ENCODE measurements at places on chromosomes 12 and 14. TPM values are rescaled to one million over a fixed set of nuclear protein-coding genes. Genes with fewer than 3 reads are reported as not detected.

DNA sequence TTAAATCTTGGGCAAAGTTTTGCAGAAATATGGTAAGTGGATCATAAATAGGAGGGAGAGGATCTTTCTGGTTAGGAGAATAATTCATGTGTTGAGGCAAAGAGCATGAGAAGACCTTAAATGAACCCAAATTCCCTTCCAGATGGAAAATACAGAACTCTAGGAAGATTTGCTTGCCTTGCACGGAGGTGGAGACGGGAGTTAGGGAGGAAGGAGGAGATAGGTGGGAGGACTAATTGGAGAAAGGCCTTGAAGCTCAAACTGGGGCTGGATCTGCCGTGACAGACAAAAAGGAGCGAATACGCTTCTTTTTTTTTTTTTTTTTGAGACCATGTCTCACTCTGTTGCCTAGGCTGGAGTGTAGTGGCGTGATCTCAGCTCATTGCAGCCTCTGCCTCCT is 5.9 kb downstream of the GPRC5A start:
- DNase-seq: no peak

GRCh38 chr14:59484639-59485175 is 390 bp downstream of the JKAMP start:
- no peak for DNase-seq

The MYH6 gene
- total RNA-seq: not detected

GRCh38 chr12:111035578-111036301 is 115.4 kb upstream of the MYL2 start:
- DNase-seq: no peak

- DNase-seq: no peak
These were observed 34.9 kb downstream of the AEBP2 start for GRCh38 chr12:19474147-19474546.

- no peak for DNase-seq
These were observed 843 bp upstream of the NUAK1 start for GRCh38 chr12:106139422-106140171.

GRCh38 chr14:104436741-104437701 is 142.5 kb upstream of the C14orf180 start:
- no peak for DNase-seq

The PLEKHG7 gene
- total RNA-seq: not detected

DNA sequence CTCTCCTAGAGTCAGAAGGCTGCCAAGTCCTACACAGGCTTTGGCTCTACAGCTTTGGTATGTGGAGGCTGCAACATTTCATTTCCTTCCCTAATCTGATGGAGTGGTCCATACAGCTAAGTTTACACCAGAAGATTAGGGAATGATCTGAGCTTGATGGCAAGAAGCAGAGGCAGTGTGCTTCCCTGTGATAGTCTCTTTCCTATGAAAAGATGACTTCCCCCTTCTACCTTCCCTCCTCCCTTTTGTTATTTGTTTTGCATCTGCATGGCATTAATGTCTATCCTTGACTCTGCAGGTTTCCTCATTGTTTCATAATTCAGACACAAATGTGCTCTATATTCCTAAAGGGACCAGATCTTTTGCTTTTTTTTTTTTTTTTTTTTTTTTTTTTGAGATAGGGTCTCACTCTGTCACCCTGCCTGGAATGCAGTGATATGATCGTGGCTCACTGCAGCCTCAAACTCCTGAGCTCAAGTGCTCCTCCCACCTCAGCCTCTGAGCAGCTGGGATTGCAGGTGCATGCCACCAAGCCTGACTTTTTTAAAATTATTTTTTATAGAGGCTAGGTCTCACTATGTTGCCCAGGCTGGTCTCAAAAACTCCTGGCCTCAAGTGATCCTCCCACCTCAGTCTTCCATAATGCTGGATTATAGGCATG is 76.3 kb downstream of the GRIP1 start:
- no peak for DNase-seq

The ERBB3 gene
- total RNA-seq: 0.60 TPM

- no peak for DNase-seq
These were observed 241.2 kb downstream of the EGLN3 start for GRCh38 chr14:33709711-33710110.

The PPP4R4 gene
- 6.7 TPM for total RNA-seq

GRCh38 chr14:102532204-102532658 is 22.7 kb upstream of the ANKRD9 start:
- DNase-seq: no peak

The TC2N gene
- 214 TPM for total RNA-seq

DNA sequence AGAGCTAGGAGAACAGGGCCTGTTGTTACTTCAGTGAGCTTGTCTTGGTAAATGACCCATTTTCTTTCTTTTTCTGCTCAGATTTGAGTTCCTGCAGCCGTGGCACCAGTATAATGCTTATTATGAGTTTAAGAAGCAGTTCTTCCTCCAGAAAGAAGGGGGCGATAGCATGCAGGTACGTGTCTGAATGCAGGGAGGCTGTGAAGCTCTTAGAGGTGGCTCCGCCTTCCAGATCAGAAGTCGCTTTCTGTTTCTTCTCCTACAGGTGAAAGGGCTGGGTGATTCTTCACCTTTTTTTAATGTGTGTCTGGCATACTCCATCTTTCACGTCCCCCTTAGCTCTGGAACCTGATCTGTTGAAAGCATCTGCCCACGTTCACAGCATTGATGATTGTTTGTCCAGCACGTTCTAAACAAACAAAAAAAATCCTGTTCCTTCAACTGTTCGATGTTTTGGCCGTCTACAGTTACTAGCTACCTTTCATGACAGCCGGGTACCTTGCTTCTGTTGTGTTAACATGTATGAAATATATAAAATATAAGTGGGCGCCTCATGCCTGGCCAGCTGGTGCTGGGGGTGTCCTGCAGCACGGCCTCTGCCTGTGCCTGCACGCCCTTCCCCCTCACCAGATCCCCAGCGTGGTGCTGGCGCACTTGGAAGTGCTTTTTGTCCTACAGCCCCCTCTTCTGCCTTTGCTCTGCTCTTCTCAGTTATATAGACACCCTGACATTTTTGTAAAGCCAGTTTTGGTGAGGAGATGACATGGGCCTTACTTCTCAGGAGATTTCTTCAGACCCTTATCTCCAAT is 44.6 kb downstream of the SFSWAP start:
- no peak for DNase-seq

The OR8S1 gene
- total RNA-seq: not detected

GRCh38 chr12:3491938-3492792 is 1.2 kb downstream of the PRMT8 start:
- DNase-seq: no peak

DNA sequence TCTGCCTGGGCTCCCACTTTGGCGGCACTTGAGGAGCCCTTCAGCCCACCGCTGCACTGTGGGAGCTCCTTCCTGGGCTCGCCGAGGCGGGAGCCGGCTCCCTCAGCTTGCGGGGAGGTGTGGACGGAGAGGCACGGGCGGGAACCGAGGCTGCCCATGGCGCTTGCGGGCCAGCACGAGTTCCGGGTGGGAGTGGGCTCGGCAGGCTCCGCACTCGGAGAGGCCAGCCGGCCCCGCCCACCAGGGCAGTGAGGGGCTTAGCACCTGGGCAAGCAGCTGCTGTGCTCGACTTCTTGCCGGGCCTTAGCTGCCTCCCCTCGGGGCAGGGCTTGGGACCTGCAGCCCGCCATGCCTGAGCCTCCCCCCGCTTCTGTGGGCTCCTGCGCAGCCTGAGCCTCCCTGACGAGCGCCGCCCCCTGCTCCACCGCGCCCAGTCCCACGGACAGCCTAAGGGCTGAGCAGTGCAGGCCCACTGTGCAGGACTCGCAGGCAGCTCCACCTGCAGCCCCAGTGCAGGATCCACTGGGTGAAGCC is 44.6 kb downstream of the R3HDM2 start:
- no peak for DNase-seq

The RAB2B gene
- 42.6 TPM for total RNA-seq

- DNase-seq: no peak
These were observed 1552.1 kb upstream of the SEL1L start for GRCh38 chr14:83085725-83086124.

- DNase-seq: no peak
These were observed 6.2 kb downstream of the GPR19 start for GRCh38 chr12:12689647-12690300.

DNA sequence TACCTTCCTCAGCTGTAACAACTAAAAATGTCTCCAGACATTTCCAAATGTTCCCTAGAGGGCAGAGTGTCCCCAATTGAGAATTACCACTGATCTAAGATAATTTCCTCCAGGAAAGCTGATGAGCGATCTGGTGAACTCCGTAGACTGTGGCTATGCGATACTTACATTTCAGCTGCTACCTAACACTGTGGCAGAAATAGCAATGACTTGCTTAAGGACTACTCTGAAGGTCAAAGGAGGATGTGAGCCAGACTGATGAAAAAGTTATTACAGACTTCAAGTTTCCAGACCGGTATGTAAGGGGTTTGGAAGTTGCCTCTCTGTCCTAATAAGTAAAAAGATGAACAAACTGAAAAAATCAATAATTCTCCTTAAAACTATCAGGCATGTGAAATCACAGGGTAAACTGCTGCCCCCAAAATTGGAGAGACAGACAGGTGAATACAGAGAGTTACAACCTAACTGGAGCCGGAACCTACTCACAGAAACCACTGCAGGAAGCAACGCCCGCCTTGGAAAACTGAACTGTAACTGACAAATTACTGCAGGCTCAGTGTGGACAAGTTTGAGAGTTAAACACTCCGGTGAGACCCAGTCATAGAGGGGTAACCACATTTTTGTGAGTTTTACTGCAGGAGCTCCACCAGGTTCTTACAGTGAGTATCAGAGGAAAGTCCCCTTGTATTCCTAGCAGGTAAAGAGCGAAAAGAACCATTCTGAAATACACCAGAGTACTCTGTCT is 60.0 kb upstream of the PARP11 start:
- DNase-seq: no peak

The CELA1 gene
- 0.50 TPM for total RNA-seq

GRCh38 chr12:4141348-4142270 is 132.0 kb upstream of the CCND2 start:
- DNase-seq: no peak

GRCh38 chr12:71456990-71457389 is 17.4 kb downstream of the LGR5 start:
- DNase-seq: no peak

All from T-helper 17 cell (primary cell).